ENCODE measurements at places on chromosomes 12 and 14. TPM values are rescaled to one million over a fixed set of nuclear protein-coding genes. Genes with fewer than 3 reads are reported as not detected.

- DNase-seq: no peak
These were observed 35.7 kb downstream of the LGR5 start for GRCh38 chr12:71475280-71475679.

DNA sequence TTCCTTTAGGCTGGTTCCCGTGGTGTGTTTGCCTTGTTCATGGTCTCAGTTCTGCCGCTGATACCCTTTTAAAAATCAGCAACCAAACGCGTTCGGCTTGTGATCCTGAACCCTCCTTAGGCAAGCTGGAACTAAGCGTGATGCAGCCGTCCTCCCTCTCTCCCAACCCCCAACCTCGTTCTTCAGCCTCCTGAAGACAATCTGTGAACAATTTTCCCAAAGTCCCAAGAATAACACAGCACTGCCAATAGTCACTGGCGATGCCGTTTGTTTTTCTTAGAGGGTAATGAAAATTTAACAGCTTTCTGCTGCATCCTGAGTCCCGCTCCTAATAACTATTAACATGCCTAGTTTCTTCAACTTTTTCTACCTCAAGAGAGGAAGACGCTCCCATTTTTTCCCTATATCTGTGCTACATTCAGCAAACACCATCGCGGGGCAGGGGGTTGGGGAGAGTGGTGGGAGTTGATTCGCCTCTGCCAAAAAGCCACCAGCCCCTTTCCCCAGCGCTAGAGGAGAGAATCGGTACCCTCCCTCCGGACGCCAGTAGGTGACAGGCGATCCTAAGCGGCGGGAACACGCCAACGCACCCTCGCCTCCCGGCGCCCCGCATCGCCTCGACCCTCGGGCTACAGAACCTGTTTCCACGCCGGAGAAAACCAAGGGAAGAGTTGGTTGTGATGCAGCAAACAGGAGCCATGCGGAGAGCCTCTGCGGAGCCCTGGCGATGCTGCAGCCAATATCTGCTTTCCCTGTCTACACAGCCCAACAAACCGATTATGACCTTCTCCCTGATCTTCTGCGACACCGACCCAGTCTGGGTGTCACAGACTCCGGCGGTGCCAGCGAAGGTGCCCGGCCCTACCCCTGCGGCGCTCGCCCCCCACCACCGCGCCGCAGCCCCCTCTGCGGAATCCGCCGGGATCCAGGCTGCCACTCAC, 752 bp downstream of the PRICKLE1 start:
- DNase-seq: no peak

DNA sequence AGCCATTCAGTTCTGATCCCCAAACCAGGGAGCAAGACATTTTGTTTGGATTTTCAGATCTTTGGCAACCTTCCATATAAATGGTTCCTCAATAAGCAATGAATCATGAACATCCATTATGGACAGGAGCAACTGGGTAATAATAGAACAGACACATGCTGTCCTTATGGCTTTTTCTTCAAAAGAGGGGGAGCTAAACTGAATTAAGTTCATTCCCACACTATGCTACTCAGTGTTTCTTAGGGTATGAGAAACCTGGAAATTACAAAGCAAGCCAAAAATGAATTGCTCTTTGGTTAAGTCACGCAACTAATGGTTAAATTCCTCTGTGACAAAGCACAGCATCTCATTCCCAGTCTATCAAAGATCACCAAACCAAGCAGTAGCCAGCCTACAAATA, 51.0 kb downstream of the PTGER2 start:
- no peak for DNase-seq

DNA sequence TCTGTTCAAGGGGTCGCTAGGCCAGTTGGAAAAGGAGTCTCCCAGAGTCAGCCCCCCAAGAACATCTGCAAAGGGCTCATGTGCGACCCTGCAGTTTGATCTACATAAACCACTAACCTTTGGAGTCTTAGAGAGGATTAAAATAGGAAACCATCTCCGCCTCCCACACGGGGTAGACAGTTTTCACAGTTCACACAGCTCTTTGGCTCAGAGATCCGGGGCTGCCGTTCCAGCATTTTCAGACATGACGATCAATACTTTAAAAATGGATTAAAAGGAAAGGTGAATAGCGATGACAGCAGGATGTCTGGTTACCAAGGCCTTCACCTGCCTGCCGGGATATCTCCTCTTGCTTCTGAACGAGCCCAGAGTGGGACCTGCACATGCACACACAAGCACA, 59.8 kb upstream of the BCL11B start:
- DNase-seq: no peak

Gene KRT2
- total RNA-seq: not detected

DNA sequence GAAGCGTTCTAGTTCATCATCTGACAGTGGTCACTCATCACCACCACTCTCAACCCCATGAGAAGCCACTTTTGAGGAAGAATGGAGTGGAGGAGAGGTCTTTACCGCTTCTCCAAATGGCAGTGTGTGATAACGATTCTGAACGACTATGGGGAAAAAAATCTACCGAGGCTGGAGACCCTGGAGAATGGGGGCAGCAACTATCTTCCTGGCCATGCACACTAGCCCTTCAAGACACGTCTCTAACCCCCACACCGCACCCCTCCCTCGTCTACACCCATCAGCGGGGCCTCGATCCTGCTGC, 365 bp downstream of the ING4 start:
- no peak for DNase-seq

DNA sequence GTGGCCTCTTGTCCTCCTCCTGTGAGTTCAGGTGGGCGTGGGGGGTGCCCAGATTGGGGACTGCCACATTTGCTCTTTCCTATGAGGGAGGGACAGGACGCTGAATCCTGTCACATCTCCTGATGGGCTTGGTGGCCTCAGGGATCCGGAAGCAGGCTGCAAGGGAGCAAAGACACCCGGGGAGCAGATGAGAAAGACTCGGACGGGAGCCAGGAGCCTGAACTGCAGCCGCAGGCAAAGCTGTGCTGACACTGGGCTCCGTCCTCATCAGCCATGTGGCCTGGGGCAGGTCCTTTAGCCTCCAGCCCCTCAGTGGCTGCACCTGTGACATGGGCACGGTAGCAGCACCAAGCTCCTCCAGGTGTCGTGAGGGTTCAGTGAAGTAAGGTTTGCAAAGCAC, 40.8 kb upstream of the RFLNA start:
- DNase-seq: no peak

Gene ANO4
- 0.80 TPM for total RNA-seq

Gene TMEM63C
- total RNA-seq: 0.16 TPM

Data from breast epithelium (tissue), 4 donors.